ENCODE measurements at places on chromosomes 4 and X.
A peak's percentile ranks its signal among the peaks of the same experiment; 100 is the strongest.

DNA sequence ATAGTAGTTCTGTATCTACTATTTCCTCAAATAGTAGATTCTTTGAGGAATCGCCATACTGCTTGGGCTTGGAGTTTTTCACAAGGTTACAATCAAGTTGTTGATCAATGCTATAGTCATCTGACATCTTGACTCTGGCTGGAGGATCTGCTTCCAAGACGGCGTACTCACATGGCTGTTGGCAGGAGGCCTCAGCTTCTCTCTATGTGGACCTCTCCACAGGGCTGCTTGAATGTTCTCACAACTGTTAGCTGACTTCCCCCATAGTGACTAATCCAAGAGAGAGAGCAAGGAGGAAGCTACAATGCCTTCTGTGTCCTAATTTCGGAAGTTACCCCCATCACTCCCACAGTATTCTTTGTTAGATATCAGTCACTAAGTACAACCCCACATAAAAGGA is 10.3 kb downstream of the EGFL6 start:
- no peak for DNase-seq

- DNase-seq = no peak
These were observed 246.3 kb downstream of the PALLD start for GRCh38 chr4:168743131-168743530.

DNA sequence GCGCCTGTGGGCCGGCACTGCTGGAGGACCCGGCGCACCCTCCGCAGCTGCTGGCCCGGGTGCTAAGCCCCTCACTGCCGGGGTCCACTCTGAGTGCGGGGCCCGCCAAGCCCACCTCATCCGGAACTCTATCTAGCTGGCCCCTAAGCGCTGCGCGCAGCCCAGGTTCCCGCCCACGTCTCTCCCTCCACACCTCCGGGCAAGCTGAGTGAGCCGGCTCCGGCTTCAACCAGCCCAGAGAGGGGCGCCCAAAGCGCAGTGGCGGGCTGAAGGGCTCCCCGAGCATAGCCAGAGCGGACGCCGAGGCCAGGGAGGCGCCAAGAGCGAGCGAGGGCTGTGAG is 75.2 kb downstream of the QDPR start:
- no peak for DNase-seq

GRCh38 chrX:54695231-54695630 is 102.8 kb downstream of the ITIH6 start:
- peak; percentile 2 for DNase-seq

DNA sequence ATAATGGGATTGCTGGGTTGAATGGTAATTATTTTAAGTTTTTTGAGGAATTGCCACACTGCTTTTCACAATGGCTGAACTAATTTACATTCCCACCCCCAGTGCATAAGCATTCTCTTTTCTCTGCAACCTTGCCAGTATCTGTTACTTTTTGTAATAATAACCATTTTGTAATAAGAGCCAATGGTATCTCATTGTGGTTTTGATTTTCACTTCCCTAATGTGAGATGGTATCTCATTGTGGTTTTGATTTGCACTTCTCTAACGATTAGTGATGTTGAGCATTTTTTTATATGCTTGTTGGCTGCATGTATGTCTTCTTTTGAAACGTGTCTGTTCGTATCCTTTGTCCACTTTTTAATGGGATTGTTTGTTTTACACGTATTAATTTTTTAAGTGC is 213.1 kb upstream of the HDX start:
- DNase-seq = no peak

DNA sequence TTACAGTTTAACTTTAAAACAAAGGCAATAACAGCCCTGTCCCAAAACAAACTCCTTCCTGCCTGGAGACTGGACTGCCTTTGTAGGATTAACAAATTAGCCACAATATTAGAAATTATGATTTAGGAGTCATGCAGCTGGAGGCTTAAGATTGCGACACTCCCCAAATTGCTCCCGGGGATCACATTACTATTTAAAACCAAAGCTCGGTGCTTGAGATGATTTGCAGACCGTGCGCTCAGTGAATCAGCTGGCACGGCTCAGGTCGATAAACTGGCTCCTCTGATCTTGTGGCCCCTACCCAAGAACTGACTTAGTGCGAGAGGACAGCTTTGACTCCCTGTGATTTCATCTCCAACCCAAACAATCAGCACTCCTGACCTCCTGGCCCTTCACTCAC is 829.3 kb downstream of the NLGN4X start:
- no peak for DNase-seq

- DNase-seq = peak; percentile 99
These were observed 145.0 kb downstream of the SOWAHB start for GRCh38 chr4:76752861-76753501.

DNA sequence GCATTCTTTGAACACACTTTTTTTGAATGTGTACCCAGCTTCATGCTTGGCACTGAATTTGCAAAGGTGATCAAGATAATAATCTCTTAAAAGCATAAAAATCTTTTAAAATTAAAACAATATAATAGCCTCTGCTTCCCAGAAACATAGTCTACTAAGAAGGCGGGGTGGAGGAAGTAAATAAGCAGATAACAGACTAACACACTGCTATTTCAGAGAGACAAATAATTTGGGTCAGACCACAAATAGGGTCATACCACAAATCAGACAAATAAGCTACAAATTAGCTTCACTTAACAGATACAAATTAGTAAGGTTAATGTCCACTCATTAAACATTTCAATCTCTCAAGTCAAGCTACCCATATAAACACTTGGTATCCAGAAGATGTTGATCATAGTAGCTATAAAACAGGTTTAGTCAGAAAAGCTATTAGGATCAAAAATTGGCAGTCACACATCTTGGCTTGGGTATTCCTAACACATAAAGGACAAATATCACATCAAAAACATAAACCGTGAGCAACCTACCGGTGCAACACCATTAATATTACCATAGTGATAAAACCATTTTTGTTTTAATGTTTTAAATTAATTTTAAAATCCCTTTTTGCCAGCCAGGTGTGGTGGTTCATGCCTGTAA is 47.3 kb downstream of the PPP3CA start:
- DNase-seq = no peak

DNA sequence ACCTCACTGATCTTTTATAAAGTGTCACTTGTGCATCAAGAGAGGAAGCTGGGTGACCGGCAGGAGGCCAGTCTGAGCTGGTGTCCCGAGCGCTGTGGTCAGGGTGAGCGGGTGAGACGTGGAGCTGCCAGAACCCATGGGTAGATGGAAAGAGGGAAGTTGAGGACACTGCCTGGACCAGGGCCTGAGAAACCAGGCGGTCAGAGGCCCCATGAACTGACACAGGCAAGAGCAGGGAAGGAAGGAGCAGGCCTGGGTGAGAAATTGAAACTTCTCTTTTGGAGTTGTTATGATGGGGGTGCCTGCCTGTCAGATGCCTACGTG is 192.6 kb downstream of the AFAP1 start:
- DNase-seq = no peak

DNA sequence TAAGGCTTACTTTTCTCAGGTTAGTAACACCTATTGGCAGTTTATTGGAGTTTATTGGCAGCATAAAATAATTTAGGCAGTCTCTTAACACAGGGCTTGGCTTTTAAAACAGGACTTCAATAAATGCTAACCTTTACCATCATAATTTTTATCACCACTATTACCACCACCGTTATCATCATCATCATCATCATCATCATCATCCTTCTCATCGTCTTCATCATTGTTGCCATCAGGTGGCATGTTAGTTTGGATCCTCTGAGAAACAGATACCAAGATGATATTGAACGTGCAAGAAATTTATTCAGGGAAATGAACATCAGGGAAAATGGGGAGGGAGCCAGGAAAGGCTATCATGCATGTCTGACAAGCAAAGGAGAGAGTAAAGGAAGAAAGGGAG is 16.2 kb downstream of the GBA3 start:
- no peak for DNase-seq

DNA sequence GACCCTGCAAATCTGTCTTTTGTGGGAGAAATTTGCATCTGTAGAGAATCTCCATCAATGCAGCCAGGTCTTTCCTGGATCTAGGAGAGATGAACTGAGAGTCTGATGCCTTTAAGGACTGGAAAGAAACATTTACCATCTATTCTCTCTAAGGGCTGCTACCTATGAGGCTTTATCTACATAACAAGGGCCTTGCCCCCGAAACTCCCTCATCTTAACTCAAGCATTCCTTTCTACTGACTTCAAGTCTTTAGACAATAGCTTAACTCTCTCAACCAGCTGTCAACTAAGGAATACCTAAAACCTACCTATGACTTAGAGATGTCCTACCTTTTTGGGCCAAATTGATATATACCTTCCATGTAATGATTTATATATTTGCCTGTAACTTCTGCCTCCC is 32.1 kb downstream of the MAGEB17 start:
- DNase-seq = no peak

DNA sequence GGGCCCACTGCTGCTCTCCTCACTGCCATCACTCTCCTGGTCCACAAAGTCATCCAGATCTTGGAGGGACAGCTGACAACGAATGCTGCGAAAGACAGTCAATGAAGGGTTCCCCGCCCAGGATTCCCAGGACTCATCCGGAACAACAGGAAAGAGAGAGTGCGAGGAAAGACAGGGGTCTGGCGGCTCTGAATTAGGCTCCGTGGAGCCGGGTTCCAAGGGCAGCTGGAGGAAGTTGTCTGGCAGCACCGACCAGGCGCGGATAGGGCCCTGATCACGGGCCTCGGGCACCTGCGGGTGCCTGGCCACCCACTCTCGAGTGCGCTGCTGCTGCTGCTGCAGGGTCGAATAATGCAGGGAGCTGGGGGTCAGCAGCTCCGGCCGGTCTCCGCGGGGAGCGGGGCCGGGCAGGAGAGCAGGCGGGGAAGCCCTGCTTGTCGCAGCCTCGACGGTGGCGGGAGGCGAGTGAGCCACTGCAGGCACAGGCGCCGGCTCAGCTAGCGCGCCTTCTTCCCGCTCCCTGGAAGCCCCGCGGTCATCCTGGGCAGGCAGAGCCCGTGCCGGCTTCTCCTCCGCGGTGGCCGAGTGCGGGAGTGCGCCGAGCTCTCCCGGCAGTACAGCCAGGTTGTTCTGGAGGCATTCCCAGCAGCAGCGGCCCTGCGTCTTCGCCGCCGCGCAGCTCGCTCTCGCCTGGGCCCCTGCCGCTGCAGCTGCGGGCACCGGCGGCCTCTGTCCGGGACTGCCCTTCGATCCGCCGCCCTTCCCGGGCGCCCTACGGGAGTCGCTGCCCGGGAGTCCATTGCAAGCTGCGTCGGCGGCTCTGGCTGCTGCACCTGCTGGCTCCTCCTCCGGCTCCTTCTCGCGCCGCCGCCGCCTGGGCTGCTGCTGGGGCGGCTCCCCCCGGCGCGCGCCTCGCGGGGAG is 1.1 kb downstream of the SOWAHB start:
- peak; percentile 19 for DNase-seq

DNA sequence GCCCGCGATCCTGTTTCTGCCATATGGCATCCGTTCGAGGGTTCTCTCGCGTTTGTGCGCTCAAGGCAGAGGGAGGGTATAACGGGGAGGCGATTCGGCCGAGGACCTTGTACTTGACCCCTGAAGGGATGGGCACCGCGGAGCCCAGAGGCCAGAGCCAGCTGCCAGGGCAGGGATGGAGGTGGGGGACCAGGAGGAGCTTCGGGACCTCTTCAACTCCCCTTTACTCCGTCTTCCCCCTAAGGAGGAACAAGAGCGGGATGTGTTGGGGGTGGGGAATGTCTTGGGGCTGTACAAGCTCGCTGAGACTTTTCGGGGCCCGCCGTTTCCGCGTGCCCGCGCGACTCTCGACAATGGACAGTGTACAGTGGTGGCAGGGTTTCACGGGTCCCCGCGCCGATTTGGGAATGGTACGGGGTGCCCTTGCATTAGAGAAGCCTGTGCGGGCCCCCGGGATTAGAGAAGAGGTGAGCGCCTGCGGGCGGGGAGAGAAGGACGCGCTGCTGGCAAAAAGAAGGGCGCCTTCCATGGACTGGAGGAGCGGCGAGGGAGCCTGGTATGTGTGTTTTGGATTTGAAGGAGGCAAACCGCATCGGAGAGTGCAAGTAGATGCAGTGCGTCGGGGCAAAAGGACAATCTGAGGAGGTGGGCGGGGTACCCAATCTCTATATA is 760 bp downstream of the UGT8 start:
- peak; percentile 3 for DNase-seq

DNA sequence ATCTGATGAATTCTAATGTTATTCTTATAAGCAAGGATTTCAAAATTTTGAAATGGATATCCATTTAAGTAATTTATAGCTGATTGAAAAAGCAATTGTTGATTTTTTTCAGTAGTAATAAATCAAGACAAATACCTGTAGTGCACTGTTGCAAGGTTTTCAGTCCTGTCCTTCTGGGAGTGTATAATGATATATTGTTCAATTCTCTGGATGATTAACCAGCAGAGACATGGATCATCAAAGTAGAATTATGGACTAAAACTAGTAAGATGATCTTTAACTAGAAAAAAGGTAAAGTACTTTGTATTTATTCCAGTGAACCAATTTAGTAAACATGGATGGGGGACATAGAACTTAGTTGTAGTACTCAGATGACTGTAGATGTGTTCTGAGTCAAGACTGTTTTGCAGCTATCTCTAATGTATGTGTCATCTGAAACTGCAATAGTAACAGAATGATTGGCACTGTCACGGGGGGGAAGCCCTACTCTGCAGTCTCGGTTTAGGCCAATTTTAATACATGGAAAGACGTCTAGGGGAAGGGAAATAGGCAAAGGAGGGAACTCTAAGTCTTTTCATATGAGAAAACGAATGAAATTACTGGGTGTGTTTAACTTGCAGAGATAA is 121.9 kb downstream of the GLRA3 start:
- DNase-seq = no peak

- DNase-seq = peak; percentile 58
These were observed 62.8 kb downstream of the FAM9B start for GRCh38 chrX:8971116-8971515.

GRCh38 chr4:24624381-24624780 is 40.0 kb upstream of the DHX15 start:
- DNase-seq = no peak

- no peak for DNase-seq
These were observed 33.3 kb upstream of the H2AZ1 start for GRCh38 chr4:99983289-99983943.

DNA sequence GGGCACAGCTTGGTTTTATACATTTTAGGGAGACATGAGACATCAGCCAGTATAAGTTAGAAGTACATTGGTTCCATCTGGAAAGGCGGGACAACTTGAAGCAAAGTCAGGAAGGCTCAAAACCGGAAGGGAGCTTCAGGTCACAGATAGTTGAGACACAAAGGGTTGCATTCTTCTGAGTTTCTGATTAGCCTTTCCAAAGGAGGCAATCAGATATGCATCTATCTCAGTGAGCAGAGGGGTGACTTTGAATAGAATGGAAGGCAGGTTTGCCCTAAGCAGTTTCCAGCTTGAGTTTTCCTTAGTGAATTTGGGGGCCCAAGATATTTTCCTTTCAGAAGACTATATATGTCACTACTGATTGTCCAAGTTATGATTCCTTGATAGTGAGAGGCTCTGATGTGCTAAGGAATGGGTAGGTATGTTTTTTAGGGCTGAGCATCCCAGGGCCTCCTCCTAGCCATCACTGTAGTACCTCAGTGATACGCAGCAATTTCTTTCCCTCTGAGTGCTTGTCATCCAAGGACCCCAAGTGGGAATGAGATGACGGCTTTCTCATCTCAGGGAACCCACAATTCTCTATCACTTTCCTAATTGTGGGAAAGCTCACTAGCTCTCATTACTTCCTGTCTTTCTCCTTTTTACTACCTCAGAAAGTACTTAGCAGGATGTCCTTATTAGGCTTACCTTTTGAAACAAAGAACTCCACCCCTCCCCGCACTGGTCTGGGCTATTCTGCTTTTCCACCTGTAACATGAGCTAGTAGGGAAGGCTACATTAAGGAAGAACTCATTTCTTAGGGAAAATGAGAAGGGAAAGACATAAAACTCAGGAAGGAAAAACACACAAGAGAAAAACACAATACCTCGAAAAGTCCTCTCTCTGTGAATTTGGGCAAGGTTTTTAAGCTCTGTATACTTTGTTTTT is 632.7 kb downstream of the RAPGEF2 start:
- no peak for DNase-seq

GRCh38 chrX:127459790-127460189 is 592.4 kb downstream of the ACTRT1 start:
- no peak for DNase-seq

All from fibroblast of skin of right biceps (primary cell).